ENCODE measurements at places on chromosomes 7 and 10.
A peak's percentile ranks its signal among the peaks of the same experiment; 100 is the strongest.

GRCh38 chr7:95250571-95250970, 73.8 kb downstream of the PON1 start:
- no peak for DNase-seq

DNA sequence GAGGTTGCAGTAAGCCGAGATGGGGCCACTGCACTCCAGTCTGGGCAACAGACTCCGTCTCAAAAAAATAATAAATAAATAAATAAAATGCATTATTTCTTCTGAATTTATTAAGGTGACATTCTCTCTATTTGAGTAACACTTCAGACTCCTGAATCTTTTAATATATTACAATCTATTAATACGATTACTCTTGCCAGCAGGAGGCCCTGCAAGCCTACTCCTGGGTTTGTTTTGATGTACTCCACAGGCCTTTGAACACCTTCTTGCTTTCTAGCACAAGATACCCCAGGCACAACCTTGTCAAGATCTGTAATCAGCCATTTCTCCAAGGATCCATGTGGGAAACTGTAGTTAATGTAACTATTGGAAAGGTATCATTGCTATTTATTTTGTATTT, 63.5 kb downstream of the COBL start:
- no peak for DNase-seq

GRCh38 chr10:63166742-63167258, 33.7 kb downstream of the NRBF2 start:
- DNase-seq, result peak; percentile 62

DNA sequence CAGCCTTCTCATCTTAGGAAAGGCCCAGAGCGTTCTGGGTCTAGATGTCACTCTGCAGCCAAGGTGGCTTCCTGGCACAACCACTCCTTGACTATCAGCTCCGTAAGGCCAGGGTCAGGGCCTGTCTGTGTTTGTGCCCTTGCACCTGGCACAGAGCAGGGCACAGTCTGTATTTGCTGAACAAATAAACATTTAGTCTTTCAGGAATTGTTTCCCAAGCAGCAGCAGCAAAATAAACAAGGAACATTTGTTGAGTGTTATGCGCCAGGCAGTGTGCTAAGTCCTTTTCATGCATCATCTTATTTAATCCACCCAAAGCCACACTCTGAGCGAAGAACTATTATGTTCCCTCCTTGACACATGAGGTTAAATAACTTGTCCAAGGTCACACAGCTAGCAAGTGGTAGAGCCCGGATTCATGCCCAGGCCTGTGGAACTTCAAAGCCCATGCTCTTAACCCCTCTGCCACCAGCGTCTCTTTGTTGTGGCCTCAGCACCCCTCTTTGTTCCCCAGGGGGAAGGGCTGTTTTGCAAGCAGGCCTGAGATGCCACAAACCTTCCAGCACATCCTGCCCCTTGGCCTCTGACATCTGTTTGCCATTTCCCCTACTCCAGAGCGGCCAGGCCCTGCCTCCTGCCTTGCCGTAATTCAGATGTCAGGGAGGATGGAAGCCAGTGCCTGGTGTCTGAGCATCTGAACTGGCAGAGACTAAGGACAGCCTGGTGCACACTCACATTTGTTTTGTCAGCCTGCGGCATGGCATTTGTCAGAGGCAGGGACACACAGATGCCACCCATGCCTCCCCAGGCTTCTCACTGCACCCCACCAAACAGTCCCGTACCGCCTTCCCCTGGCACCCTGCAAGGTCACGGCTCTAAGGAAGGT, 325.8 kb upstream of the ZMIZ1 start:
- DNase-seq, result no peak

DNA sequence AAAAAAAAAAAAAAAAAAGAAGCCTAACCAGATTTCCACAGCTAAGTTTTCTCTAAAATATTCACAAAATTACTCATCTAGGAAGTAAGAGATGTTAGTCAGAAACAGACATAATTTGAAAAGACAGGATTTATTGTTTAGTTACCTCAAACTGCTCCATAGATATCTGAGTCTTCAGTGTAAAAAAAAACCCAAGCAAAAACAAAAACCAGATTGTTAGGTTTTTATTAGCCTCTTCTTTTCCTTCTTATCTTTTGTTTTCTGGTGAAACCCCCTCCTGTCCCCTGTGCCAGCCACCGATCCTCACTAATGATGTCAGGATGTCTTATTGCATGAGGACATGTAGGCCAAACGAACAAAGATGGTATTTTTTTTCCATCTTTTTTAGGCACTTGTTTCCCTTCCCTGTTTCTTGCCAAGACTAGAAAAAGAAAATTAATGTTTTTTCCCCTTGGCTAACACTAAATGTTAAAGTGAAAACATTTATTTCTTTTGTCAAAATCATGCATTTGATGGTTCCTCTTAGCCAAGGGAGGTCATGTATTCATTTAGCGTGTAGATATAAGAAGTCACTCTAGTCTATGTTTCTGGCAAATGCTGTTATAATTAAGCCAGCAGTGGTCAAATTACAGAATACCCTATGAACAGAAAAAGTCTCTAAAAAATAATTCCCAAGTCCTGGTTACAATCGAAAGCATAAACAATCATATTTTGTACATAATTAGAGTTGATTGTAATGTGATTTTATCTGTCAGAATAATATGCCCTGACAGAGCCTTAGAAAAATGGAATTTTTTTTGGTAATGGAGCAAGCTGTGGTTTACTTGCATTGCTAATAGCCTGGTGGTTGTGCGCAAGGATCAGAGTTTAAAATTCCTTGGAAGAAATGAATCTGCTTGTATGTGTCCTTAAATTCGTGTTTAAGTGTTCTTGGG, 702.4 kb upstream of the FZD8 start:
- peak; percentile 19 for DNase-seq

DNA sequence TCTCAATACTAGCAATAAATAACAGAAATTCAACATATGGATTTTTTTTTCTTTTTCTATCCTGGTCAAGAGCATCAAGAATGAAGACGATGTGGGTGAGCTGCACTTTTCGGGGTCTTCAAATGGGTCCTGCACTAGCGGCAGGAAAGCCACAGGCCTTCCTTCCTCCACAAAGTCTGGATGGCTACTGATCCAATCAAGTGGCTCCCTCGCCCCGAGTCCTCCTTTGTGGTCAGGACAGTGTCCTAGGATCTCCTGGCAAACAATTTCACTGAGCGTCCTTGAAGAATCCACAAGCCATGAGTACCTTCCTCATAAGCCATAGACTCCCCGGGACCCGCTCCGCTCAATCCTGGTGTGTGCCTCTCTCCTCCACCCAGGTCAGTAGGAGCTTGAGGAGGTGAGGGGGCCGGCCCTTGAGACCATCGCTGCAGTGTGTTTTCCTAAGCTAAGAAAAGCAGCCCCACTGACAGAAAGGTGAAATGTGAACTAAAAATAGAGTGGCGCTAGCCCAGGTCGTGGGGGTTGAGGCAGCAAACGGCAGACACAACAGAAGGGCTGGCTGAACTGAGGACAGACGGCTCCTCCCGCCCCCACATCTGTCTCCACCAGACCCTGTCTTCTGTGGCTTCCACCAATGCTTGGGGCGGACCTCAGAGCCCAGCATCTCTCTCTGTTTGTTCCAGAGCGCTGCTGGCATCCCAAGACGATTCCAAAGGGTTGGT, 202.3 kb downstream of the HERPUD2 start:
- DNase-seq, result no peak

DNA sequence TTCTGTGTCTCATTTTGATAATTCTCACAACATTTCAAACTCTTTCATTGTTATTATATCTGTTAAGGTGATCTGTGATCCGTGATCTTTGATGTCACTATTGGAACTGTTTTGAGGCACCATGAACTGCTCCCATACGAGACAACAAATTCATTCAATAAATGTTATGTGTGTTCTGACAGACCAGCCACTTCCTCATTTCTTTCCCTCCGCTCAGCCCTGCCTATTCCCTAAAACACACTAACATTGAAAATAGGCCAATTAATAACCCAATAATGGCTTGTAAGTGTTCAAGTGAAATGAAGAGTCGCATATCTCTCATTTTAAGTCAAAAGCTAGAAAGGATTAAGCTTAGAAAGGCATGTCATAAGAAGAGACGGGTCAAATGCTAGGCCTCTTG, 45.2 kb downstream of the RNF133 start:
- no peak for DNase-seq
